ENCODE measurements at places on chromosomes 2 and 18.

- DNase-seq: no peak
Measured at GRCh38 chr2:137173463-137173862, 408.1 kb downstream of the THSD7B start.

DNA sequence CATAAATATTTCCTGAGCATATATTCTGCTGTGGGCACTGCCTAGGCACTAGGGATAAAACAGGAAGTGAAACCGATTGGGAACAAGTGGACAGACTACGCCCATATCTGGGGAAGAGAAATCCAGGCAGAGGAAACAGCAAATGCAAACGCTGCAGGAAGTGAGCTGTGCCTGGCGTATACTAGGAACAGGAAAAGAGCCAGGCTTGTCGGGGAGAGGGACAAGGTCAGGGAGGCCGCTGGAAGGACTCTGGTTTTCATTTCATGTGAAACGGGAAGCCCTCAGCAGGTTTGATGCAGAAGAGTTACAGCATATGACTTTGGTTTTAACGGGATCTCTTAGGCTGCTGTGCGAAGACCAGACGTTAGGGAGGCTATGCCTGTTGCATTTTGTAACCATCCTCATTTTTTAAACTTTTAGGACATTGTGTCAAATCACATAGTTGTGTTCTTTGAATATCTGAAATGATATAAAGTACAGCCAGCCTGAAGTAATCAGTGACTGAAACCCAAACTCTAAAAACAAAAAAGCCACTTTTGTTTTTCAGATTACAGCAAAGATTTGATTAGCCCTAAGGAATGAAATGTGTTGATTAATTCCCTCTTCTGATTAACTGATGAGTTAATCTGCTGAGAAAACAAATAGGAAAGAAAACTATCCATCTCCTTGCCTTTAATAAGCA lies 110.2 kb upstream of the PIEZO2 start:
- no peak for DNase-seq

DNA sequence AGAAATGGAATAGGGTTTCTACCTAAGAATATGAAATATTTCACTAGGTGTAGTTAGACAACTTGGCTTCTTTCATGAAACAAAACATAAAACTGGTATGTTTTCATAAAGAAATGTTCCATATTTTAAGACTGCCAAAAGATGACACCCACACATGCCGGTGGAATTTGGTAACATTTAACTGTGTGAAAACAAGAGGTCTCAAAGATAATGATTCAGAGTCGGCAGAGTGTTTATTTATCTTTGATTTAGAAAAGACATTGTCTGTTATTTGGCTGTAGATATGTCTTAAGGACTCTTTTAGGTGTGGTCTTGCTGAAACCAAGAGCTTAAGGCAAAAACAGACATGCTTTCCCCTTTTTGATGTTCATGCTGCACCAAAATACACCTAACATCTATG lies 63.5 kb upstream of the FN1 start:
- DNase-seq: no peak

GRCh38 chr2:26185954-26186770 lies 13.3 kb downstream of the GAREM2 start:
- DNase-seq: no peak

DNA sequence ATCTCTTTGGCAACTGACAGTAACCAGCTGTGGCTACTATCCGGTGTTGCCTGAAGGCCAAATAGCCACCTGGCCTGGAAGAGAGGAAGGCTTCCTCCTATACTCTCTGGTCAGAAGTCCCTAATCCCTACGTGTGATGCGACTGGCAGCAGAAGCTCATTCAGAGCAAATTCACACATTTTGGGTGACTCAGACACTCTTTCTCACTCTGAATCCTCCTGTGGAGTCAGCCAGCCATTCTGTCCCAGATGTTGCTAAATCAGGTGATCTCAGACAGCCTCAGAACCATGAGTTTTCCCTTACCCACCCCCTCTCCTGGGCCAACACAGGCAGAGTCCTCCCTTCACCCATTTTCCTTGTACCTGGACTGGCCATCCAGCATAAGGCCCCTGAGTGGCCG lies 34.7 kb downstream of the CFAP53 start:
- no peak for DNase-seq

DNA sequence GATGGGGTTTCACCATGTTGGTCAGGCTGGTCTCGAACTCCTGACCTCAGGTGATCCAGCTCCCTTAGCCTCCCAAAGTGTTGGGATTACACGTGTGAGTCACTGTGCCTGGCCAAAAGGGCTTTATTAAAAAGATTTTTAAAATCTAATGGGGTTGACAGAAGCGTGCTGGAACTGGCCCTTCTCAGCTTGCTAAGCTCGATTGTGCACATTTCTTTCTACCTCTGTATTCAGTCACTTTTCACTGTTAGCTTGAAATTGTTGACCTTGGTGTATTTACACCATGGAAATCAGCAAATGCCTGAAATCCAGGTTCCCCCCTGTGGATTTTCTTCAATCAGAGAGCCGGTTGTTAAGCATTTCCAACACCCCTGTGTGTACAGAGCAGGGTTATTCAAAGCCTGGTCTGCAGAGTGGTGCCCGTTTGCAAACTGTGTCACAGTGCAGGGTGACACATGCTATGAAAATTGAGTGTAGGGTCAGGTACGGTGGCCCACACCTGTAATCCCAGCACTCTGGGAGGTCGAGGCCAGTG lies 140.2 kb downstream of the TGIF1 start:
- DNase-seq: no peak

DNA sequence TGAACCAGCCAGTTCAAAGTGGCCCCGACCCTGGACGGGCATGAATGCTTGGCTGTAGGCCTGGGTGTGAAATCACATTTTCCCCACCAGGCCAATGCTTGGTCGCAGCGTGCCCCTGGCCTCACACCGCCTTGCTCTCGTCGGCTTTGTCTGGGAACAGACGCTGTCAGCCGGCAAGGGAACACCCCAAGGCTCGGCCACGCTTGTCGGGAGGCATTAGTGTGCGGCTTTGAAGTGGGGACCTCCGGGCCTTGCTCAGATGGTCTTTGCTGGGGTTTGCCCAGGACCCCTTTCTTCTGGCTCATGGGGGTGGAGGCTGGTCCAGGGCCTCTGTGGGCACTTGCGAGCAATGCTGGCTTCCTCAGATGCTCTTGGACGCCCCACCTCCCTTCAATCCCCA lies 79.1 kb downstream of the INHBB start:
- DNase-seq: no peak

DNA sequence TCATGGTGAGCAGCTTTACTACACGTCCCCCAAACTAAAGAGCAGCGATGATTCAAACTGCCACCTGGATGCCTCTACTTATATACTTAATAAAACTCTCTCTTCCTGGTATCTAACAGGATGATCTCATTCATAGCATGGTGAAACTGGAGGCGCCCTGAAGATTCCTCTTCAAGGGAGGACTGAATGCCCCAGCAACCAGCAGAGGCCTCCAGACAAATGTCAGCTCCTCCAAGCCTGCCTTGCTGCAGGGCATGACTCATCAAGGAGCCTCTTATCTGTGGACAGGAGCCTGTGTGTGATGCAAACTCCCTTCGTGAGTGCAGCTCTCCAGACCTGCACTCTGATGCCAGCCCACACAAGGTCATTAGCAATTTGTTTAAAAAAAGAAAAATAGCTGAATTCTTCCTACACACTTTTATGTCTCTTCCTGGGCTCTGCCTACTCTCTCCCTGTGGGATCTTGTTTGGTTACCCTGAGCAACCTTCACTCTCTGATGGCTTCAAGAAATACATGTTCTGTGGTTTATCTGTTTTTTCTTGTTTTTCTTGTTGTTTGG lies 30.2 kb downstream of the LONRF2 start:
- peak; percentile 56 for DNase-seq

DNA sequence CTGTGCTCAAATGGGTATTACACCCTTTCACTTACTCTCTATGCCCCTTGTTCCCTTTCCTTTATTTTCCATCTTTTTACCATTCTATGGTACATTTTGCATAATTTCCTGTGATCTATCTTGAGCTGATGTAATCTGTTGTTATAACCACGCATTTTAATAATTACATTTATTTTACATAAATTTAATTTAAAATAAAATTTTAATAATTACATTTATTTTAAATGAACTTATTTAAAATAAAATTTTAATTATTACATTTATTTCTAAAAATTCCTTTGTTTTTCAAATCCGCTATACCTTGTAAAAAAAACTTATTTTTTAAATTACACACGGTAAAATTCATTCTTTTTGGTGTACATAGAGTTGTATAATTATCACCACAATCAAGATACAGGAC lies 93.9 kb downstream of the CRACDL start:
- no peak for DNase-seq

DNA sequence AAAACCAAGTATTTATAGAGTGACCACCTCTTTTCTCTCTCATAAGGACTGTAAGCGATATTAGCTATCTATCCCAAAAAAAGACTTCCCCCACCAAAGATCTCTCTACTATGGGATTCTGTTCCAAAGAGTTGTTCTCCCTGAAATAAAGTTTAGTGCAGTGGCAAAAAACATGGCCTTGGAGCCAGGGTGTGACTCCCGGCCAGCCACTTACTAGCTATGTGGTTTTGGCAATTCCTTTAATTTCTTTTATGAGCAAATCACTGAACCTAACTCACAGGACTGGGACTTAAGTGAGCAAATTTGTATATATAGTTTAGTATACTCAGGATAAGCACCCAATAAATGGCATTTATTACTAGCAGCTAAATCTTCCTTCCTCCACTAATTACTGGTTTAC lies 42.6 kb downstream of the SESTD1 start:
- no peak for DNase-seq

DNA sequence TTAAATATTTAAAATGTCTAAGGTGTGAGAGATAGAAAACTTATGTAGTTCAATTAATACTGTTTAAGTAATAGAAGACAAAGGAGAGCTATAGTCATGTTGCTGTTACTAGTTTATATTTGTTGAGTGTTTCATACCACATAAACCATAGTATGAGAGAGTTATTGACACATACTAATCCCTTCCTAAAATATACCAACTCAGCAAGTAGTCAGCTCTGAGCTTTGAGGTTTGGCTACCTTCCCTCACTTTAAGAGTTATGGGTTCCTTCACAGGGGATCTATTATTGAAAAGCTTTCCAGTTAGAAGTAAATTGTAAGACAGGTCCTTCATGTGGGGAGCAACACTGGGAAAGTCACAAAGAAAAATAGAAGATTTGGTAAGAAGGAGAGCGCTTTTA lies 701.6 kb upstream of the ZEB2 start:
- DNase-seq: no peak

GRCh38 chr2:106863387-106863786 lies 22.6 kb downstream of the ST6GAL2 start:
- DNase-seq: no peak

DNA sequence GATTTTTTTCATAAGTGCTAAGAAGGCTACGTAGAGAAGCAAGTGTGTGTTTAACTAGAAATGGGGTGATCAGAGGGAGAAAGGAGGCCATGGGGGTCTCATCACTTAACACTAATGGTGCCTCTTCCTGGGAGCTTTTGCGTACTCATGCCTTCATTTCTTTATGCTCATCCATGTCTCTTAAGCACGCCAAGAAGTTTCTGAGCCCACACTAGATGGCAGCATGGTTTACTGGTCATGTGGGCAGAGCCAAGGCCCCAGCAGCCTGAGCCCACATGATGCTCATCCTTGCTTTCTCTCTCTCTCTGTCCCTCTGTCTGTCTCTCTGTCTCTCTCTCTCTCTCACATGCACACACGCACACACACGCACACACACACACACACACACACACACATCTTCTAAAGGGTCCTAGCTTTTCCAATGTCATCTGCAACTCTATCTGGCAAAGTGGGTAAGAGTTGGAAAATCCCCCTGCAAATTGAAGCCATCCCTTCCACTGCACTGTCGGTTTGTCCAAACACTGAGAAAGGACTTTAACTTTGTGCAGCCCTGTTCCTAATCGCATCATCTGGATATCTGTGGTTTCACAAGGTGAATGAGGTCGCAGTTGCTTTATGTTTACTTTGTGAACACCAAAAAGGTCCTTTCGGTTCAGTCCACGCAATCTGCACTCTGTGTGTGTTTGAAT lies 137.1 kb upstream of the CCDC68 start:
- no peak for DNase-seq

- no peak for DNase-seq
Measured at GRCh38 chr18:34223164-34223892, 1.4 kb downstream of the NOL4 start.

GRCh38 chr2:84302513-84303412 lies 156.3 kb downstream of the SUCLG1 start:
- DNase-seq: no peak

GRCh38 chr2:228017784-228018183 lies 146.4 kb downstream of the DAW1 start:
- DNase-seq: no peak

- no peak for DNase-seq
Measured at GRCh38 chr18:59060551-59060950, 79.1 kb upstream of the SEC11C start.

DNA sequence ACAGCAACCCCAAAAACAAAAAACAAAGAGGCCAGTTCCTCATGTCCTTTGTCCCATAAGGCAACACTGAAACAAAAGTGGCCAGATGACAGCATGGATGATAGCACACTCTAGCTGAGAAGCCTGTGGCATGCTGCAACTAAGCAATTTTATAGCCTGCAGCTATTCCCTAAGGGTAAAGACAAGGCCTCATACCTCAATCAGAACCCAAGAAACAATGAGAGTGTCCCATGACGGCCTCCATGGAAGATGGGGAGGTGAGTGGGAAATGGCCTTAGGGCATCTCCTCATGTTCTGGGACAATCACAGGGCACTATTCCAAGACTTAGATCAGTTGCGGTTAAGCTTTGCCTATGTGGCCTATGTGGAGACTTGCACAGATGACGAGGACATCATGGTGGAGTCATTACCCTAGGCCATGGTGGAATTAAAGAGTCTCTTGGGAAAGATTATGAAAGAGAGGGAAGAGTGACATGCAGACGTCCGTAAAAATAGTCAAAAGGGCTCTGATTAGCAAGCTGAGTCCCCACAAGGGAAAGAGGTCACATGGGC lies 103.1 kb downstream of the INO80D start:
- no peak for DNase-seq

DNA sequence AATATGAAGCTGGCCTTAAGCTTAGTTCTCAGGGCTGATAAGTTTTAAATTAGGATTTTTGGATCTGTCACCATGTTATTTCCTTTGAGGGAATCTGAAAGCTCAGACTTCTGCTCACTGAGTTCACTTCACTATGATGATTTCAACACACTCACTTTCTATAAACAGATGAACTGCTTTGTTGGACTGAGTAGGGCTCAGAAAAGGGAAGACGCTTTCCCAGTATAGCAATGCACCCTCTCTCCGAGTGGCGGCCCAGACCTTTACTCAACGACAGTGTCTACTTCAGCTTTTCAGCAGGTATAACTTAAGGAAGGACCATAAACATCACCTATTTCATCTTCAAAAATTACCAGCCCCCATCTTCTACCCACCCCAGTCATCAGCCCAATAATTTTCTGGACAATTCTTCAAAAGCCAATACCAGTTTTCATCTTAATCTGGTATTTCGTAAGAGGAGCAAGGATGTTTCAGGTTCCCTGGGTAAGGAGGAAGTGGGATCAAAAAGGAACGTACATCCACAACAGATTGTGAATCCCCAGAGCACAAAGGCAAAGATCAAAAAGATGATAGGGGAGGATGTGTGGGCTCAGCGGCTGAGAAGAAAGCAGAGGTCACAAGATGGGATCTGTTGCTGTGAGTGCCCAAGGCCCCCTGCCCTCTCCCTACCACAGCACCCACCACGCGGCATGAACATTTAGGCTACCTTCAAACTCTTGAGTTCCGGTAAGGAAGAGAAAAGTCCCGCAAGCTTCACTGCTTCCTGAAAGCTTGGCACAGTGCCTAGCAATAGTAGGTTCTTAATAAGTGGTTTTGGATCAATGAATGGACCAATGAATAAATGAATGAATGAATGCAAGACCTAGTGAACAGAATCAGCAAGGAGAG lies 41.9 kb downstream of the LPIN2 start:
- DNase-seq: peak; percentile 29

Data from T-helper 1 cell (primary cell).